ENCODE measurements at places on chromosomes 3 and 15. TPM values are rescaled to one million over a fixed set of nuclear protein-coding genes. Genes with fewer than 3 reads are reported as not detected.

HIGD2B gene
- polyA plus RNA-seq: not detected

MB21D2 gene
- polyA plus RNA-seq: 0.80 TPM

ANKDD1A gene
- polyA plus RNA-seq: 1.1 TPM

PRR20G gene
- polyA plus RNA-seq: not detected

SLC9C1 gene
- 0.10 TPM for polyA plus RNA-seq

CSTA gene
- 2.5 TPM for polyA plus RNA-seq

DNA sequence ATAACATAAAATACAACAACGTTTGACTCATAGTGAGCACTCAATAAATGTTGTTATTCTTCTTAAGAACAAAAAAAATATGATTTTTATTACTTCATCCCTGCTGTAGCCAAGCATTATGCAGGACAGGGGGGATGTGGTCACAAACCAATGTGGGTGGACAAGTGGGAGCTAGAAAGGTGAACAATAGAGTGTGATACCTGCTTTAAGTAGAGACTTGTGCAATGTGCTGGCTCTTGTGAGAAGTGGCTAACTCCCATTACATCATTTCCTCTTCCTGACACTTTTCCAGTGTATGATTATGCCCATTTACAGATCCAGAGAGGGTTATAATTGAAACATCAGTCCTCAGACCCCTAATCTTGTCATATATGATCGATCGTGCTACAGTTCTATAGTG is 193.6 kb downstream of the UBE2E2 start:
- no peak overlapping the region for H3K27ac ChIP-seq
- no peak for DNase-seq
- no peaks in the 10 kb centered on the region for H3K4me1 ChIP-seq
- H3K27me3 ChIP-seq: no peaks in the 10 kb centered on the region

DNA sequence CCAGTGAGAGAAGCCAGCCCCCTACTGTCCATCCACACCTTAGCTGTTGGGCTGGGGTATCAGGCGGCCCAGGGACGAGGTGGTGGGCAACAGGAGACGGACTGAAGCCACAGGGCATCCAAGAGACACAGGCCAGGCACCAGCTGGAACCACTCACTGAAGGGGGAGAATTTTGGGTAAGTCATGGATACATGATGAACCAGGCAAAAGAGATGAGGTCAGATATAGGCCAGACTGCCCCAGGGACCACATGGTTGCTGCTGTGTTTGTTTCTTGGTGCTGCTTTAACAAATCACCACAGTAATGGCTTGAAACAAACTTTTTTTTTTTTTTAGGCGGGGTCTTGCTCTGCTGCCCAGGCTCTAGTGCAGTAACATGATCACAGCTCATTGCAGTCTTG is 66.4 kb downstream of the SEMA5B start:
- peaks cover 47% of the 10 kb centered on the region for H3K4me1 ChIP-seq
- no peak for DNase-seq
- H3K27ac ChIP-seq: no peak overlapping the region

DNA sequence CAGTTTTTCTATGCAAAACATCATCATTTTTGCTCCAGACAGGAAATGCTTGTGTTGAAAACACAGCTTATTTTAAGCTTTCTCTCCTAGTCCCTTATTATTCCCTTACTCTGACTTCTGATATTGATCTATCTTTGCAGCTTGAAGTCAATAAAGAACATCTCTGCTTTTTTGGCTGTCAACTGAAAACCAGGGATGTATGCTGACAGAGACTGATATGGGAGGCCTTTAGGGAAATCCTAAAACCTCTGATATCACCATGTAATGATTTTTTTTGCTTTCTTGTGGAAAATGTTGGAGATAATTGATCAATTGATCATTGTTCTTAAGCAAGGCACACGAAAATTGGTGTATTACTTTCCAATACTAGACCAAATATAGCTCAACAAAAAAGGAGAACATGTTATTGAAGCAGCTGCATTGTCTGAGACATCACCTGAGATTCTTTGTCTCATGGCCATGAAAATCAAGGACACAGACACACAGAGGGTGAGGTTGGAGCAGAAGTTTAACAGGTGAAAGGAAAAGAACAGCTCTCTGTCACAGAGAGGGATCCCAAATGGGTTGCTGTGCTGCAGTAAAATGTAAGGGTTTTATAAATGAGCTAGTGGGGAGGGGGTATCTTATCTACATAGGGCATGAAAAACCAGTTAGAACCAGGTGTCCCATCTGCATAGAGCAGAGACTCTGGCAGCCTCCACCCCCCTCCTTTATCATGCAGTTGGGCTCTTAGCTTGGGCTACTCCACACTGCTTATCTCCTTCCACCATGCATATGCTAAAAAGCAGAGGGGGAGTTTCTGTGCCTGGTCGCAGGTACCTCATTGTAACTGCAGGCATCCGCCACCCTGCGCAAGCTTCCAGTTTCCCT is 17.0 kb upstream of the SENP7 start:
- H3K36me3 ChIP-seq: no peaks in the 10 kb centered on the region
- no peak overlapping the region for H3K27ac ChIP-seq
- H3K4me3 ChIP-seq: no peak overlapping the region

GRCh38 chr3:126540951-126541627 is 17.1 kb downstream of the CHST13 start:
- no peak overlapping the region for H3K4me3 ChIP-seq
- H3K27me3 ChIP-seq: peaks cover 42% of the 10 kb centered on the region
- H3K4me1 ChIP-seq: no peaks in the 10 kb centered on the region
- no peak for DNase-seq
- no peak overlapping the region for H3K27ac ChIP-seq

DNA sequence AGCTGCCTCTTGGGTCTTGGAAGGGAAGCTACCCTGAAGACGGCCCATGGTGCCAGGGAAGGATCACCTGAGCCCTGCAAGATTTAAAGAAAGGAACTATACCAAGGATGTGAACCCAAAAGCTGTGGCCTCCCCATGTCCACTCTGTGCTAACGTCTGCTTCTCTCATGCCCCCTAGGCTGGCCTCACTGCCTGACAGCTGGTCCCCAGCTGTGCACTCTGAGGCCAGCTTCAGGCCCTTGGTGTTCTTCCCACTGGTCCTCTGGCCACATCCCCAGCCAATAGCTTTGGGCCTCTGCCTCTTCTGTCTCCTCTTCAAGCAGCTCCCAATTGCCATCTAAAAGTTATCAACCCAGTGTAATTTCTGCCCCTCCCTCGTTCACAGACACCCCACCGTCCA is 5.2 kb upstream of the LRRK1 start:
- no peak overlapping the region for H3K27ac ChIP-seq
- DNase-seq: no peak
- peaks cover 10% of the 10 kb centered on the region for H3K4me1 ChIP-seq
- no peak overlapping the region for H3K4me3 ChIP-seq
- H3K36me3 ChIP-seq: peaks cover 14% of the 10 kb centered on the region
- H3K27me3 ChIP-seq: no peaks in the 10 kb centered on the region

DNA sequence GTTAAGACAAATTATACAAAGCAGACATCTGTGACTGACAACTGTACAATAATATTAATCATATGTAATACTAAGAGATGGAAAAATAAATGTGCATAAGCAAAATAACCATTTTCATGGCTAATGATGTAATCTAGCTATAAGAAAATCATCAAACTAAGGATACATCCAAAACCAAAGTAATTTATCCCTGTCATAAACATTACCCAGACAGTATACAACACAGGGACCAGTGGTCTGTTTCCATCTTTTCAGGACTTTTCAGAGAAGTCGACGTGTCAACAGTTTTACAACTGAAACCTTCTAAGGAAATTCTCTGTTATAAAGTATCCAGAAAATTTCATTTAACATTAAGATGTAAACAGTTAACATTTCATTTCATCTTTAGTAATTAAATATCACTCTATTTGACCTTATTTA is 11.0 kb downstream of the THBS1 start:
- DNase-seq: no peak
- no peak overlapping the region for H3K27ac ChIP-seq
- no peaks in the 10 kb centered on the region for H3K27me3 ChIP-seq
- H3K4me1 ChIP-seq: no peaks in the 10 kb centered on the region
- peaks cover 3% of the 10 kb centered on the region for H3K36me3 ChIP-seq
- no peak overlapping the region for H3K4me3 ChIP-seq

DNA sequence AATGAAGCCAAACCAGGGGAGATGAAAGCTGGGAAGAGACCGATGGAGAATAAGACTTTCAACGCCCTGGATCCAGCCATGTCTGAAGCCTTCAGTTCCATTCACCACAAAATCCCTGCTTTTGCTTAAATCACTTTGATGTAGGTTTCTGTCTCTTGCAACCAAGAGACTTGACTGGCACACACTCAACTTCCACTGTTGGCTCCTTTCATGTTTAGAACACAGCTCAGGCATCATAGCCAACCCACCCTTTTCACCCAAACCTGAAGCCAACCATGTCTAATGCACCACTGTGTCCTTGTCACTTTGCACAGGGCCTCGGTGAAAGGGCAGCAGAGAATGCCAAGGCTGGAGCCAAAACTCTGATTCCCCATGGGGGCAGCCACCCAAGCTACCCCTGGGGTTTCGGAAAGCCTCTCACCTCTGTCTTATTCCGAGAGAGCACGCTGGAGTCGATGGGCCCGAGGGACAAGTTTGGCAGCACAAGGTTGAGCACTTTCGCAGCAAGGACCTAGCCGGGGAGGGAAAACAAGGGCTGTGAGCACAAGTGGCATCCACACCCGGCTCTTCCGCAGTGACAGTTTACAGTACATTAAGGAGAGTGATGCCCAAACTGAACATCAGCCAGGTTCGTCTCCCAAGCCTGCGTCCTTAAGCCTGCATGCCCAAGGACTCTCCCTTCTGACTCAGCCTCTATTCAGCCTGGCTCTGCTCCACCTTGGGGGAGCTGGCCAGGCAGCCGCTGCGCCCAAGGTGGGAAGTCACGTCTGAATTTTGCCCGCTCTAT is 37.6 kb downstream of the ABTB1 start:
- peak overlapping the region; percentile 89 for H3K27ac ChIP-seq
- H3K27me3 ChIP-seq: no peaks in the 10 kb centered on the region
- no peaks in the 10 kb centered on the region for H3K36me3 ChIP-seq
- no peak overlapping the region for H3K4me3 ChIP-seq

GRCh38 chr3:103470498-103470897 is 1035.7 kb downstream of the ZPLD1 start:
- H3K4me3 ChIP-seq: no peak overlapping the region
- no peak for DNase-seq
- H3K36me3 ChIP-seq: no peaks in the 10 kb centered on the region

- peaks cover 29% of the 10 kb centered on the region for H3K4me1 ChIP-seq
- H3K4me3 ChIP-seq: peak overlapping the region; percentile 72
- H3K36me3 ChIP-seq: no peaks in the 10 kb centered on the region
- H3K27ac ChIP-seq: peak overlapping the region; percentile 42
- peak; percentile 15 for DNase-seq
Observed at GRCh38 chr15:61227269-61227949, 1.7 kb downstream of the RORA start.

GRCh38 chr3:79870313-79870620 is 102.5 kb upstream of the ROBO1 start:
- no peaks in the 10 kb centered on the region for H3K36me3 ChIP-seq
- no peak overlapping the region for H3K4me3 ChIP-seq
- H3K27ac ChIP-seq: no peak overlapping the region
- DNase-seq: no peak

DNA sequence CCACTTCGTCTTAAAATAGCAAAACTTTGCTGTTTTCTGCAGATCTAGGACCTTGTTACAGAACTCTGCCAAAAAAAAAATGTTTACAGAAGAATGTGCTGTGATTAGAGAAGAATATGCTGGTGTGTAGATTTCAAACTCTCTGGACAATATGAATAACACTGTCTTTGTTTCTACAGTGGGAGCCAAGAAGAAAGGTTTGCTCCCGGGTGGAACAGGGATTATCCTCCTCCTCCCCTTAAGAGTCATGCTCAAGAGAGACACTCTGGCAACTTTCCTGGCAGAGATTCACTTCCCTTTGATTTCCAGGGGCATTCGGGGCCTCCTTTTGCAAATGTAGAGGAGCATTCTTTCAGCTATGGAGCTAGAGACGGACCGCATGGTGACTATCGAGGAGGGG is 27.3 kb downstream of the RBM6 start:
- DNase-seq: no peak
- H3K4me1 ChIP-seq: no peaks in the 10 kb centered on the region
- no peaks in the 10 kb centered on the region for H3K27me3 ChIP-seq
- H3K4me3 ChIP-seq: no peak overlapping the region
- no peak overlapping the region for H3K27ac ChIP-seq
- no peaks in the 10 kb centered on the region for H3K36me3 ChIP-seq

DNA sequence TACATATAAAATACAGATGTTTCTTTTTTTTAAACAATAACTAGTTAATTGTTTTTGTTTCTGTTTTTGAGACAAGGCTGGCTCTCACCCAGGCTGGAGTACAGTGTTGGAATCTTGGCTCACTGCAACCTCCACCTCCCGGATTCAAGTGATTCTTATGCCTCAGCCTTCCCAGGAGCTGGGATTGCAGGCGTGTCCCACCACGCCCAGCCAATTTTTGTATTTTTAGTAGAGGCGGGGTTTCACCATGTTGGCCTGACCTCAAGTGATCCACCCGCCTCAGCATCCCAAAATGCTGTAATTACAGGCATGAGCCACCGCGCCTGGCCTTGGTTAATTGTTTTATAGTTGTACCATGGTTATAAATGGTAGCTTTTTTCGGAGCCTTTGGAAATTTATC is 72.3 kb downstream of the PIAS1 start:
- H3K36me3 ChIP-seq: no peaks in the 10 kb centered on the region
- no peak overlapping the region for H3K4me3 ChIP-seq
- DNase-seq: peak; percentile 64
- H3K4me1 ChIP-seq: peaks cover 37% of the 10 kb centered on the region
- peak overlapping the region; percentile 34 for H3K27ac ChIP-seq

DNA sequence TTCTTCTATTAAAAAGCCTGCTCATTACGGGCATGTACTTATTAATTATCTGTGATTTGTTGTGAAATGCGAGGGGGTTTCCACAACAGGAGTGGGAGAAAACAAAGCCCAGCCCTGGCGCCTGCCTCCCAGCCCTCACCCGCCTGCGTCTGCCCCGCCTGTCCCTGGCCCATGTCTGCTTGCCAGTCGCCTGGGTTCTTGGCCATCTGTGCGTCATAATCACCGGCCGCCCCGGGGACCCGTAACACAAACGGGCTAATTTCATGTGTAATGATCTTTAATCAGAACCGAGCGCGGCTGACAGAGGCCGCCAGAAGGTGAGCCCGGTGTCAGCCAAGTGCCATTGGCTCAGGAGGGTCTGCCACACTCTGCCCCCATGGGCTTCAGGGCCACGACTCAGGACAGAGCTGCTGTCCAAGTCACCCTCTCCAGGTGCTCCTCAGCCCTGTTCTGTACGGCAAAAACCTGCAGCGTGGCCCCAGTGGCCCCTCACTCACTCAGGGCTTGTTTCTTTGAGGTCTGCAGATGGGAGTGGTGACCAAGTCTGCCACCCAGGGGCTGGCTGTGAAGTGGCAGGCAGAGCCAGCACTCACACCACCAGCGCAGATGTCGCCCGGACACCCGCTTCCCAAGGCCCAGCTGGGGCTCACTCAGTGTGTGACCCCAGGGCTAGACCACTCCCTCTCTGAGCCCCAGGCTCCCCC is 28.8 kb upstream of the TMEM115 start:
- H3K4me3 ChIP-seq: no peak overlapping the region
- no peak for DNase-seq
- no peaks in the 10 kb centered on the region for H3K36me3 ChIP-seq
- H3K27me3 ChIP-seq: no peaks in the 10 kb centered on the region

GRCh38 chr3:149621218-149622005 is 36.4 kb downstream of the WWTR1 start:
- no peaks in the 10 kb centered on the region for H3K27me3 ChIP-seq
- peak overlapping the region; percentile 72 for H3K27ac ChIP-seq
- no peak overlapping the region for H3K4me3 ChIP-seq
- H3K36me3 ChIP-seq: no peaks in the 10 kb centered on the region
